Stimulated activated memory B cell treated with anti-CD40 and anti-IgM and Interleukin-4, amounts not matched to agents 10 μg/mL and 1 μg/mL and 100 μg/mL, for 72 hours (primary cell): ENCODE measurements at places on chromosomes 3 and 15.

- ATAC-seq, result no peak
Observed at GRCh38 chr3:16503191-16503776, 10.2 kb downstream of the RFTN1 start.

DNA sequence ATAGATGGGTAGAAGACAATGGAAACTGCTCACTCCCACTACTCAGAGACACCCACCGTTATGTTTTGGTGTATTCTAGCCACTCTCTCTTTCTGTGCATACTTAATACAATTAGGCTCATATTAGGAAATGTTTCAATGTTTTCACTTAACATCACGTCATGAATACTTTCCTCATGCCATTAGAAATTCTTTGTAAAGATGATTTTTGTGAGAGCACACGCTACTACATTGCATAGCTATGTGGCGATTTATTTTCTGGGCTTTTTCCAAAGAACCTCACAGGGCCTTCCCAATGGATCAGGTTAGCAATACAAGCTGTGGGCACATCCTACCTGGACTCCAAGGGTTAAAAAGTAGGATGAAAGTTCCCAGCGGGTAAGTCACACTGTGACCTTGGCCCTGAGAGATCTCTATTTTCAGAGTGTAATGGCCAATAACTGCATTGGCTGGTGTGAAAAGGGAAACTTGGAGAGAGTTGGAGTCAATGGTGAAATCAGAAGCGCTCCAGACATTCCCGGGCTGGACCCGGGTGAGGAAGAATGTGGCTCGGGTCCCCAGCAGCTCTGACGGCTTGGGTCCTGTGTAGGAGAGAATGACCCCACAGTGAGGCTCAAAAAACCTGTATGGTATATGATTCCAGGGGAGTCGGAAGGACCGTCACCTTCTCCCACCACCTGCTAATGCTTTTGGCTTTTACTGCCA is 25.8 kb upstream of the TGM5 start:
- no peak for ATAC-seq

DNA sequence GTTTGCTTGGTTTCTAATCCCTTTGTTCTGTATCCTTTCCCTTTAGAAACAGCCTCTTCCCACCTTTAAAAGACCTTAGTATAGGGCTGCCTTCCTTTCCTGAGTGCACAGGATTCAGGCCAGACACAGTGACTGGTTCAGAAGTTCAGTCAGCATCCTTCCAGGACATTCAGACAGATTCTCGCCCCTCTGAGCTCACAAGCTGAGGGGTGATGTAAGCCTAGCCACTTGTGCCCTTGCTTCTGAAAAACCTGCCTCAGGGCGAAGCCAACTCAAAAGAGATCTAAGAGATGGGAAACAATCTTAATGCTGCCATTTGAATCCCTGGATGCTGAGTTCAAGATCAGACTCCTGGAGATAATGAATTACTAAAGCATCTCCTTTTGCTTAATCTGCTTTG is 6.7 kb upstream of the NSMCE3 start:
- ATAC-seq, result no peak

DNA sequence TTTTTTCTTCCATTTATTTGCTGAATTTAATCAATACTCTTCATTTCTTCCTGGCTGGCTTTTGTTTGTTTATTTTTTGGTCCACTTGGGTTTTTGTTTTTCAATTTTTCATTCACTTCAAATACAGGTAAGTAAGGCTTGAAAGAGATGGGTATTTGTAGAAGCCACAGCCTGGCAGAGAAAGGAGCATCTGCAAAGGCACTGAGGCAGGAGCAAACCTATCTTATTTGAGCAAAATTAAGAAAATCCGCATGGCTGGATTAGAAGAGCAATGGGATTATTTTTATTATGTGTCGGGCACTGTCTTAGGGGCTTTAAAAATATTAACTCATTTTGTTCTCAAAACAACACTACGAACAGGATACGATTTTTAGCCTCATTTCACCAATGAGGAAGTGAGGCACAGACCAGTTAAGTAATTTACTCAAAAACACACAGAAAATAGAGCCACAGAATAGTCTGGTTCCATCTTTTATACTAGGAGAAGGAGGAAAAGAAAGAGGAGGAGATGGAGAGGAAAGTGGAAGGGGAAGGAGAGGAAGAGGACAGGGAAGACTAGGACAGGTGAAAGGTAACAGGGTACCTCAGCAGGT is 35.1 kb upstream of the CCDC80 start:
- no peak for ATAC-seq

GRCh38 chr3:59289831-59290230 is 240.0 kb upstream of the CFAP20DC start:
- ATAC-seq, result no peak

DNA sequence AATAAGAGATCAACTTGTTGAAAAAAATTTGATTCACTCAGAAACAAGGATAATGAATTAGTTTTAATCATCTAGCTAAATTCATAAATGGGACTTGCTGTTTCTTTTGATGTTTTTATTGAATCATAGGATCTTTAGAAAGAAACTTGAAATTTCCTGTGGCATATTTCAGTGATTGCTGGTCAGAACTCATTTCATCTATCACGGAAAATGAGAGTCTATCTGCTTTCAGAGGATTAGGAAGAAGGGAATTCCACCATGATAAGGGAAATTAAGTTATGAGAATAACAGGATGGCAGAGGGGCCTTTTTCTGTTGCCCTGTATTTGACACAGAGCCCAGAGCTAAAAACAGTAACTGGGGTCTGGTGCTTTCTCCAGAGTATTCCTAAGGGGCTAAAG is 44.9 kb upstream of the CCNL1 start:
- no peak for ATAC-seq

GRCh38 chr15:43107751-43108150 is 1.9 kb upstream of the UBR1 start:
- ATAC-seq, result no peak

- ATAC-seq, result peak; percentile 14
Observed at GRCh38 chr3:113211330-113212149, at the start of gene BOC. Gene BOC, plus strand, starts transcription at chr3:113211557. Its CDS starts 38,246 bp downstream, at chr3:113249803.

GRCh38 chr3:116561529-116561928 is 116.2 kb upstream of the LSAMP start:
- no peak for ATAC-seq

- no peak for ATAC-seq
Observed at GRCh38 chr3:173762501-173762900, 365.0 kb downstream of the NLGN1 start.

- no peak for ATAC-seq
Observed at GRCh38 chr3:183924956-183925355, 40.3 kb upstream of the PARL start.

DNA sequence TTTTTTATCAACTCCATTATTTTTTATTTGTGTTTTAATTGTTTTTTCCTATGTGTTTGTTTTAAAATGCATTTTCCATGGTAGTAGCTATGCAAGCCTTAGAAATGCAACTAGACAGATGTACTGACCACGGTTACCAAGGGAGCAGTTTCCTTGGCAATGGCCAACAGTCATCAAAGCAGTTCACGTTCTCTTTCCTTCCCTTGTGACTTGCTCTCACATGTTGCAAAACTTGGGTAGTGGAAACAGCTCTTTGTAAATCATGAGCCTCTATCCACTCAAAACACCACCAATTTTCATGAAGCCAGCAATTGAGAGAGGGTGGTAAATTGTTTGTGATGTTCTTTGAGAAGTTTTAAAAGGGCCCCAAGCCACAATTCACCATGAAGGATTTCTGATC is 499.4 kb upstream of the MDFIC2 start:
- no peak for ATAC-seq

- no peak for ATAC-seq
Observed at GRCh38 chr3:10281951-10282350, 10.8 kb downstream of the GHRL start.

- no peak for ATAC-seq
Observed at GRCh38 chr3:150030841-150031240, 60.1 kb upstream of the PFN2 start.

- ATAC-seq, result peak; percentile 65
Observed at GRCh38 chr15:90063770-90064247, 38.5 kb downstream of the IDH2 start.

DNA sequence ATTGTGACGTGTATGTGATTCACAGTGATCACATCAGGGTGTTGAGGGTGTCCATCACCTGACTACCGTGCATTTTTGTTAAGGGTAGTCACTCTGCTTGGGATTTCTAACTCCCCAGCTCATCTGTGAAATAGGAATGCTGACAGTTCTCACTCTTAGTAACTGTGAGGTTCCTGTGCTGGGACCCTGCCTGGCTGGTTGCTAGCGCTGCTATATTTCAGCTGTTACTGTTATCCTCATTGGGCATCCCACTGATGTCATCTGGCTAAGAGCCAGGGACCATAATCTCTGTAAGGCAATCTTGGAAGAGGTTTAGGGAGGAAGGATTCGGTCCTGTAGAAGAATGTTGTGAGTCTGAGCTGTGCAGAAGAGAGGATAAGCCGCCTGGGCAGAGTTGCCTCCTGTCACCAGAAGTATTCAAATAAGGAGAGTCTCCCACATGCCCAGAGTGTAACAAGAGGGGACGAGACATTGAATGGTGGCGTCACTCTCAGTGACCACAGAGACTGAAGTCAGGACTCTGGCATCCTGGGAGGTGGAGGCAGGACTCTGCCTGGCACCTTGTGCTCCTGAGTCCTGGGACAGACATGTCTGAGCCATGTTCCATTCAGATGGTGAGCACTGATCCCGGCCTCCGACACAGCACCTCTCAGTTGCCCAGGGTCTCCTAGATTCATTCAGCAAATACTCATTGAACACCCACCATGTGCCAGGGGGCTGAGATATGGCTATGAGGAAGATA is 52.2 kb downstream of the FBLN2 start:
- ATAC-seq, result no peak

DNA sequence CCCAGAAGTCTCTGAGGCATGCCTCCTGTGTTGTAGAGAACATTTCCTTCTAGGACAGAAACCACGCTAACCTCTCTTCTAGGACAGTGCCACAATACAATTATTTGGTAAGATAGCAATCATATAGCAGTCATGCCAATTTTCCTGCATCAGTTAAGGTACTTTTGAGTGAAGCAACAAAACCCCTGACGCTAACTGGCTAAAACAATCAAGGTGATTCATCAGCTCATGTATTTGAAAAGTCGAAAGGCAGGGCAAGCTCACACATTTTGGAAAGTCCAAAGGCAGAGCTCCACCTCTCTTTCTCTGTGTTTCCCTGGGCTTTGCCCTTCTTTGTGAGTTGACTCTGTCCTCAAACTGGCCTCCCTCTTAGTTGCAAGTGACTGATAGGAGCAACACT is 10.1 kb downstream of the TERC start:
- ATAC-seq, result no peak

DNA sequence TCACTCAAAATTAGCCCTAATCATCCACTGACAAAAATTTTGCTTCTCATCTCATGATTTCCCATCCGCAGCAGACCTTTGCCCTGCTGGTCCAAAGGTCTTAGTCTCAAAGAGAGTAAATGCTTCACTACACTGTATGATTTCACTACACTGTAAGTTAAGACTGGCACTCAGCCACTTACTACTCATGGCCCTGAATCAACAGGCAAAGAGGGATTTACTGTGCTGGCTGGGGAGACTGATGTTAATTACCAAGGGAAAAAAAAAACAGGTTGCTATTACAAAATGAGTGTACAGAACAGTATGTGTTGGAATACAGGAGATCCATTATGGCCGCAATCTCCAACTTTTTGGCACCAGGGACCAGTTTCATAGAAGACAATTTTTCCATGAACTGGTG is 214.8 kb downstream of the ZMAT3 start:
- no peak for ATAC-seq

- no peak for ATAC-seq
Observed at GRCh38 chr3:23805210-23805632, 534 bp upstream of the UBE2E1 start.

GRCh38 chr3:139757448-139758030 is 79.8 kb upstream of the NMNAT3 start:
- no peak for ATAC-seq

DNA sequence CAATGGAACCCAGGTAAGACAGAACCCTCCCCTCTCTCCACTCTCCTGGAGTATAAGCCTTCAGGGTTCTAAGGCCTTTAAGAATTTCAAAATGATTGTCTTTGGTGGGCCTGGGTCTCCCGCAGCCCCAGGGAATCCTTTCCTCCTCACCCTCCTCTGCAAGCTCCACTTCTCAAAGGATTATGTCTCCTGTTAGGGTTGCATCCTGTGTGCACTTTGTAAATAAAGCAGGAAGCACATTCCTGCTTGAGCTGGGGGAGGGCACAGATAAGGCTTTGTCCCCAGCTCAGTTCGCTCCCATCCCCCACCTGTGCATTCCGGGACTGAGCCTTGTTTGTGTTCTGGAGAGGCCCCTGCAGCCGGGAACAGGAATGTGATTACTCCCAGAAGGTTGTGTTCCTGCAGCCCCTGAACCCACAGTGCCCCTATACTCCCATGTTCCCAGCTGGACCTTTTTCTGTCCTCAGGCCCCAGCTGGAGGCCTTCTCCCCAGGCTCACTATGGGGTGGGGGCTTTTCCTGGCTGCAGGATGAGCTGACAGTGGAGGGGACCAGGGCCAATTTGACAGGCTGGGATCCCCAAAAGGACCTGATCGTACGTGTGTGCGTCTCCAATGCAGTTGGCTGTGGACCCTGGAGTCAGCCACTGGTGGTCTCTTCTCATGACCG is 9.5 kb downstream of the TYRO3 start:
- ATAC-seq, result no peak

GRCh38 chr3:160564258-160564911 is 986 bp downstream of the KPNA4 start:
- no peak for ATAC-seq

DNA sequence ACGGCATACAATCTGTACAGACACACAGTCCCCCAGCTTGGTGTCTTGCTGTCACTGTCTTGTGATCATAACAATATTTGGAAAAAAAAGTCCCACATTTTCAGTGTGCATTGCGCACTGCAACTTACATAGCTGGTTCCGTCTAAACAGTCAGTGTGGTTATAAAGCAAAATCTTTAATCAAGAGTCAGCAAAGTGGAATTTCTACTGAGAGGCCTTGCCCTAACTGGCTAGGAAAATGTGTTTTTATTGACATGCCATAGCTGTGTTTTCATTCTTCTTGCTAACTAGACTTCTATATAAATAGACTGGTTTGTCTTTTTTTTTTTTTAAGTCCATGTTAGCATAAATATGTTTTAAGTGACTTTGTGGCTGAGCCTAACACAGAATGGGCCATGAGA is 174.8 kb downstream of the POLR2M start:
- no peak for ATAC-seq

- ATAC-seq, result no peak
Observed at GRCh38 chr3:11128682-11129632, 25.3 kb upstream of the HRH1 start.

- ATAC-seq, result no peak
Observed at GRCh38 chr3:135622656-135623055, 342.9 kb upstream of the PPP2R3A start.

DNA sequence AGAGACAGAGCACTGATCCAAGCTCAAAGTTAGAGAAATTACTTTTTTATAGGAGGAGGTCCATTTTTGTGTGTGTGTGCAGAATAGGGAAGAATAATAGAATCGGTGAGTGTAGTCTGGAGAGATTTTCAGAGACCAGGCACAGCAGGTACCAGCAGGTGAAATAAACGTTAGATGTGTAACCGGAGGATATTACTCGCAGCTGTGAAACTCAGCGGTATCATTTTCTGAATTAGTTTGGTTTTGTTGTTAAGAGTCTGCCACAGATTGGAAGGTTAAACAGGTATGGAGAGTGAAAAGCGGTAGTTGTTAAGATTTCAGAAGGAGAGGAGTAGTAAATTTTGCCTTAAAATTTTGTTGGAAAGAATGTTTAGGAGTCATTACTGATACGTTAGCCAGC is 69.9 kb downstream of the RGMA start:
- ATAC-seq, result no peak

GRCh38 chr3:54719914-54720313 is 207.9 kb downstream of the LRTM1 start:
- no peak for ATAC-seq
